Breast epithelium (tissue), 4 donors: ENCODE measurements at places on chromosomes 3 and 15.

- no peak overlapping the region for H3K4me3 ChIP-seq
- no peak overlapping the region for H3K27ac ChIP-seq
- no peaks in the 10 kb centered on the region for H3K4me1 ChIP-seq
Measured at GRCh38 chr3:79255702-79256101, 512.1 kb downstream of the ROBO1 start.

DNA sequence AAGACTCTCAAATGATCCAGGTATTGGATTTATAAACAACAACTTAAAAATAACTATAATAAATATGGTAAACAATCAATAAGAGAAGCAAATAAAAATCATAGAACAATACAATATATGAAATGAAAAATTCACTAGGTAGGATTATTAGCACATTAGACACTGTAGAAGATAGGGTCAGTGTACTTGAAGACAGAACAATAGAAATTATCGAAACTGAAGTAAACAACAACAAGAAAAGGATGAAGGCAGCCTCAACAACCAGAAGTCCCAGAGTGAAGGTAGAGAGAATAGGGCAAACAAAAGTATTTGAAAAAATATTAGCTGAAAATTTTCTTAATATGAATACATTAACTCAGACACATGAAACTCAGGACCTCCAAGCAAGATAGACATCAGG is 11.9 kb downstream of the IQCB1 start:
- no peak overlapping the region for H3K27ac ChIP-seq
- H3K36me3 ChIP-seq: no peaks in the 10 kb centered on the region
- H3K4me1 ChIP-seq: no peaks in the 10 kb centered on the region
- H3K4me3 ChIP-seq: no peak overlapping the region
- DNase-seq: no peak

DNA sequence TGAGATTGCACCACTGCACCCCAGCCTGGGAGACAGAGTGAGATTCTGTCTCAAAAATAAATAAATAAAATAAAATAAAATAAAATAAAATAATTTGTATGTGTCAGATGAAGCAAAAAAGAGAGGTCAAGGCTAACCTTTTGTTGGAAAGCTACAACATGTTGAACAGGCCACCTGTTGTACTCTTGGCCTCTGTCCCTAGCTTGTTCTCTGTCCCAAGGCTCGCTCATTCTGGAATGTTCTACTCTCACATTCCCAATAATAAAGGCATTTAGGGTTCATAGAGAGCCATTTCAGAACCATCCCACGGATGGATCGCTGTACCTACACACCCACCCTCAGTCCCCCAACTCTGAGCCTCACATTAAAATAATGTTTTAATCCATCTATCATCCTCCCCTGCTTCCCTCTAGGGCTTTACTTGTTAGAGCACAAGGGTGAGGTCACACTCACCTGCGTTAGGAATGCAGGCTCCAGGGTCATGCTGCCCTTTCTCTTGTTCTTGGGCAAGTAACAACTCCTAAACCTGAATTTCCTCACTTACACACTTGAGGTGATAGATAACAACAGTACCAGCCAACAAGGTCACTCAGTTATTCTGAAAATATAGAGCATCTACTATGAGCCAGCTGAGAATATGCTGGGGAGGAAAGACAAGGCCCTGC is 24.9 kb upstream of the KCTD6 start:
- DNase-seq: no peak
- H3K4me1 ChIP-seq: no peaks in the 10 kb centered on the region
- H3K27ac ChIP-seq: no peak overlapping the region
- H3K27me3 ChIP-seq: no peaks in the 10 kb centered on the region
- no peak overlapping the region for H3K4me3 ChIP-seq

- DNase-seq: no peak
- H3K27me3 ChIP-seq: no peaks in the 10 kb centered on the region
- no peak overlapping the region for H3K27ac ChIP-seq
- no peak overlapping the region for H3K4me3 ChIP-seq
Measured at GRCh38 chr3:90011131-90011530, 903.7 kb downstream of the EPHA3 start.

- H3K4me1 ChIP-seq: no peaks in the 10 kb centered on the region
- no peak overlapping the region for H3K4me3 ChIP-seq
- no peaks in the 10 kb centered on the region for H3K27me3 ChIP-seq
- H3K27ac ChIP-seq: no peak overlapping the region
- no peaks in the 10 kb centered on the region for H3K36me3 ChIP-seq
Measured at GRCh38 chr3:165644331-165644730, 192.9 kb downstream of the BCHE start.

DNA sequence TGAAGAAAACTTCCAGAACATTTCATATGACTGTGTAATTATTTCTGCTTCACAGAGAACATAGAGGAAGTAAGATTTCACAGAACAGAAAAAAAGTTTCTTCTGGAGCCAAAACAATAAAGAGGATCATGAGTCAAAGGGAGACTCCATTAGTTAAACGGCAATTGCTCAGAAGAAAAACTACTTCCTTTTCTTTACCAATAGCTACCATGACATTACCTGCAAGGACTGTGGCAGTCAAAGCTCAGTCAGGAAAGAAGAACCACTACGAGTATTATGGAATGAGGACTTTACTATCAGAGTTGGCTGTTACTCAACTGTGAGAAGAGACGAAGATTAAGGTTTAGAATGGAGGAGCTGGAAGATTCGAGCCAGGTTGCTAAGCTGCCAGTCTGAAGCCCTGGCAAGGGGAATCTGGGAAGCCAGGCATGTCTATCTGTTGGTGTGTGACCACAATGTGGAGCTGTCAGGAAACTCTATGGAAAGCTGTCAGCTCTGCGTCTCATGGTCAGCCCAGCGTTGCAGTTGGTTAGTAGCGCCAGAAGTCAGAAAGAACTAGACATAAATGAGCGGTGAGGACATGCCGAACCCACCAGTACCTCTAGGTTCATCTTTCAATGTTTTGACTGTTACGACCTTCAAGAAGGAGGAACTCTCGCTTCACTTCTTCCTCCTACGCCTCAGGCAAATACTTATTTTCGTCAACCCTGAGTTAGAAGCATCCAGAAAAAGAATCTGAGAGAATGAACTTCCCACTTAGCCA is 604.3 kb downstream of the FGF12 start:
- no peaks in the 10 kb centered on the region for H3K4me1 ChIP-seq
- H3K36me3 ChIP-seq: no peaks in the 10 kb centered on the region
- no peak overlapping the region for H3K4me3 ChIP-seq
- H3K27me3 ChIP-seq: no peaks in the 10 kb centered on the region
- H3K27ac ChIP-seq: no peak overlapping the region

GRCh38 chr3:126517986-126518778 is 609 bp upstream of the UROC1 start:
- H3K4me3 ChIP-seq: no peak overlapping the region
- peaks cover 4% of the 10 kb centered on the region for H3K27me3 ChIP-seq
- DNase-seq: no peak
- no peak overlapping the region for H3K27ac ChIP-seq

GRCh38 chr3:151321526-151321925 is 4.9 kb upstream of the GPR87 start:
- H3K4me3 ChIP-seq: no peak overlapping the region
- no peak for DNase-seq
- no peaks in the 10 kb centered on the region for H3K27me3 ChIP-seq
- H3K4me1 ChIP-seq: no peaks in the 10 kb centered on the region
- H3K36me3 ChIP-seq: no peaks in the 10 kb centered on the region

- no peak overlapping the region for H3K4me3 ChIP-seq
- no peaks in the 10 kb centered on the region for H3K36me3 ChIP-seq
- H3K27ac ChIP-seq: no peak overlapping the region
- DNase-seq: no peak
- no peaks in the 10 kb centered on the region for H3K4me1 ChIP-seq
- no peaks in the 10 kb centered on the region for H3K27me3 ChIP-seq
Measured at GRCh38 chr15:57025264-57025926, 107.0 kb downstream of the TCF12 start.

DNA sequence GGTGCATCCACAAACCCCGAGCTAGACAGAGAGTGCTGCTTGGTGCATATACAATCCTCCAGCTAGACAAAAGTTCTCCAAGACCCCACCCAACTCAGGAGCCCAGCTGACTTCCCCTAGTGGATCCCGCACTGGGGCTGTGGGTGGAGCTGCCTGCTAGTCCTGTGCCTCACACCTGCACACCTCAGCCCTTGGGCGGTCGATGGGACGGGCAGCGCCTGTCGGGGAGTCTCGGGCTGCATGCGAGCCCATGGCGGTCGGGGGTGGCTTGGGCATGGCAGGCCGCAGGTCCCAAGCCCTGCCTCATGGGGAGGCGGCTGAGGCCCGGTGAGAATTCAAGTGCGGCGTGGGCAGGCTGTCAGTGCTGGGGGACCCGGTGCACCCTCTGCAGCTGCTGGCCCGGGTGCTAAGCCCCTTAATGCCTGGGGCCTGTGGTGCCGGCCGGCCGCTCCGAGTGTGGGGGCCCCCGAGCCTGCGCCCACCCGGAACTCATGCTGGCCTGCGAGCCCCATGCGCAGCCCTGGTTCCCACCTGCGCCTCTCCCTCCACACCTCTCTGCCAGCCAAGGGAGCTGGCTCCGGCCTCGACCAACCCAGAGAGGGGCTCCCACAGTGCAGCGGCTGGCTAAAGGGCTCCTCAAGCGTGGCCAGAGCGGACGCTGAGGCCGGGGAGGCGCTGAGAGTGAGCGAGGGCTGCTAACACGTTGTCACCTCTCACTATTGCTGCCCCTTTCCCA is 31.0 kb downstream of the ZNF589 start:
- no peaks in the 10 kb centered on the region for H3K4me1 ChIP-seq
- no peaks in the 10 kb centered on the region for H3K36me3 ChIP-seq
- DNase-seq: no peak
- H3K27me3 ChIP-seq: no peaks in the 10 kb centered on the region

GRCh38 chr3:61358364-61358763 is 107.1 kb upstream of the FHIT start:
- no peak overlapping the region for H3K27ac ChIP-seq
- H3K4me1 ChIP-seq: no peaks in the 10 kb centered on the region
- no peaks in the 10 kb centered on the region for H3K36me3 ChIP-seq
- no peak overlapping the region for H3K4me3 ChIP-seq
- H3K27me3 ChIP-seq: no peaks in the 10 kb centered on the region

DNA sequence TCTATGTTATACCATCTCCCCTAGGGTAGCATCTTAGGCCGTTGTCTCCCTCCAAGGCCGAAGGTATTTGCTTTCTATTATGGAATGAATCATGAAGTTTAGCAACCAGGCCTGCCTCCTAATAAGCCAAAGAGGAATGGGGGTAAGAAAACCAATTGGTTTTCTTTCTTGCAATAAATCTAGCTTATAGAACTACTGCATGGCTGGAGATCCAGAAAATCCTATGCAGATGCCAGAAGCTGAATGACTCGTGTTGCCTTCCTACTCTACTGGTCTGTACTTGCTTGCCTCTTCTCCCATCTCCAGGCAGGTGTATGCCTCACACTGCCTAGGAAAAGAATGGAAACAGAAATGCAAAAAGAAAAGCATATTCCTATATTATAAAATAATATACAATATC is 31.1 kb upstream of the IL16 start:
- no peak overlapping the region for H3K27ac ChIP-seq
- H3K36me3 ChIP-seq: no peaks in the 10 kb centered on the region
- no peaks in the 10 kb centered on the region for H3K4me1 ChIP-seq
- H3K4me3 ChIP-seq: no peak overlapping the region
- no peaks in the 10 kb centered on the region for H3K27me3 ChIP-seq
- DNase-seq: no peak

GRCh38 chr3:24096271-24096670 is 151.2 kb downstream of the NR1D2 start:
- no peaks in the 10 kb centered on the region for H3K36me3 ChIP-seq
- H3K27me3 ChIP-seq: no peaks in the 10 kb centered on the region
- DNase-seq: no peak

DNA sequence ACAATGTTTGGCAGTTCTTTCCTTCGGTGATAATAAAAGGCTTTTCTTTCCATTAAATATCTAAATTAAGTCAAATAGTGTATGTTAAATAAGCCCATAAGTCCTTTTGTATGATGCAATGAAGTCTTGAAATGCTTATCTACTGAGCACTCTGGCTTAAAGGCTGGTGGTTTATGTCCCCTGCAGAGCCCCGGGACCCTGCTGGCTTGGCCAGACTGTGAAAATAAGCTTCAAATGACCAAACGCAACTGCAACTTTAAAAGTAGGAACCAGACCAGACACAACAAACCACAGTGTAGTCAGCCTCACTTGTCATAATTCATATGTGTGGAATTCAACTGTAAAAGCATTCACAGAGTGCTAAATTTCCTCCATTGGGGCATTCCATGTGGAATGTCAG is 72.5 kb downstream of the FOXP1 start:
- H3K4me1 ChIP-seq: no peaks in the 10 kb centered on the region
- no peak overlapping the region for H3K4me3 ChIP-seq
- no peaks in the 10 kb centered on the region for H3K36me3 ChIP-seq
- H3K27me3 ChIP-seq: no peaks in the 10 kb centered on the region

DNA sequence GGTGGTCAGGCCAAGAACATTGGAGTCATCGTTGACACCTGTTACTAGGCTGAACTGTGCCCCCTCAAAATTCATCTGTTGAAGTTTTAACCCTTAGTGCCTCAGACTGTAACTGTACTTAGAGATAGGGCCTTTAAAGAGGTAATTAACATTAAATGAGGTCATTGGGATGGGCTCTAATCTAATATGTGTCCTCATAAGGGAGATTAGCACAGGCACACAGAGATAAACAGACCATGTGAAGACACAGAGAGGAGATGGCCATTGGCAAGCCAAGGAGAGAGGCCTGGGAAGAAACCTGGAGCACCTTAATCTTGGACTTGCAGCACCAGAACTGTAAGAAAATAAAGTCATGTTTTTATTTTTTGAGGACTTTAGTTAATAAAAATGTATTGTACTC is 59.6 kb downstream of the PLCL2 start:
- DNase-seq: no peak
- no peaks in the 10 kb centered on the region for H3K4me1 ChIP-seq
- no peak overlapping the region for H3K27ac ChIP-seq
- no peaks in the 10 kb centered on the region for H3K27me3 ChIP-seq
- H3K4me3 ChIP-seq: no peak overlapping the region

DNA sequence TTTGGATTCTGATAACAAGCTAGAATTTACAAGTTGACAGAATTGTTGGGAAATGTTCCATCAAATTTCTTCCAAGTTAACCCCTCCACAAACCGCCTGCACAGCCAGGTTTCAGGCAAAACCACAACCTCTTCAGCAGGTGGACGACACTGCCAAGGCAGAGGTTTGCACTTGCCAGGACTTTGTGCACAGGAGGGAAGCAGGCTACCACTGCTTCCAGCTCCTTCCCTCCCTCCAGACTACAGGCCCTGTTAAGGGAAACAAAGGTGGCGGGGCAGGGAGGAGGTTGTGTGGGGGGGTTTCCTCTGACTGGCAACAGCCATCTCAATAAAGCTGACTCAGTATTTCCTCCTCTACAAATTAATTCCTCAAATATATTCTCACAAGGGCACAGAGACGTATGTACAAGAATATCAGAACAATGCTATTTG is 42.2 kb downstream of the TBC1D2B start:
- no peaks in the 10 kb centered on the region for H3K4me1 ChIP-seq
- H3K36me3 ChIP-seq: no peaks in the 10 kb centered on the region
- H3K4me3 ChIP-seq: no peak overlapping the region

- DNase-seq: no peak
- peak overlapping the region; percentile 36 for H3K27ac ChIP-seq
- H3K4me3 ChIP-seq: no peak overlapping the region
Measured at GRCh38 chr3:40333852-40334251, 24.3 kb downstream of the EIF1B start.
